ENCODE measurements at places on chromosomes 3 and 15.
A peak's percentile ranks its signal among the peaks of the same experiment; 100 is the strongest.

GRCh38 chr15:93997071-93997658, 234.2 kb upstream of the MCTP2 start:
- DNase-seq: no peak

GRCh38 chr15:93384886-93385285, 295.9 kb upstream of the RGMA start:
- no peak for DNase-seq

DNA sequence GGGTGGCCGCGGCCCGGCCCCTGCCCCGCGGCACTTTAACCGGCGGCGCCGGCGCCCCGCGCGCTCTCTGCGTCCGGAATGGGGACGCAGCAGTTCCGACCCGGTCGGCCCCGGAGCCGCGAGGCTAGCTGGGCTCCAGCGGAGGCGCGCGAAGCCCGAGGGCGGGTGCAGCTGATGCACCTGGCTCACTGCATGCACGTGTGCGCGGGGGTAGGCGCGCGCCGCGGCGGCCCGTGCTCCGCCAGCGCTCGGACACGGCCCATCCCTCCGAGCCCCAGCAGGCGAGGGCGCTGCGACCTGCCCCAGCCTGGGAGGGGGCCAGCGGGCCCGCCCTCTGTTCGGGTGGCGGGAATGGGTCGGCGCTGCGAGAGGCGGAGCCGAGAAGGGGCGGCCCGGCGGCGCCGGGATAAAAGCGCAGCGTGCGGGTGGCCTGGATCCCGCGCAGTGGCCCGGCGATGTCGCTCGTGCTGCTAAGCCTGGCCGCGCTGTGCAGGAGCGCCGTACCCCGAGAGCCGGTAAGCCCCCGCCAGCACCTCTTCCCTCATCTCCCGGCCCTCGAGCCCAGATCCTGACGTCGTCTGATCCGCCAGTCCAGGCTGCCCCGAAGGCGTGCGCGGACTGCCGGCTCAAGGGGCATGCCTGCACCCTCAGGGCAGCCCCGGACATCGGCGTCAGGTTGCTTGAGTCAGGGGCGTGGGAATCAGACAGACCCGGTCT, at the start of the genes CHDH and IL17RB:
TSS of gene CHDH (minus strand) at position 286 of the 717 bp plus-strand sequence. CDS start 22,411 bp downstream, outside the sequence.
TSS of gene IL17RB (plus strand) at position 435 of the 717 bp plus-strand sequence. CDS start at position 456, 21 bp downstream.
- DNase-seq: peak; percentile 59

- no peak for DNase-seq
Measured at GRCh38 chr15:50145451-50145872, 26.4 kb upstream of the ATP8B4 start.

DNA sequence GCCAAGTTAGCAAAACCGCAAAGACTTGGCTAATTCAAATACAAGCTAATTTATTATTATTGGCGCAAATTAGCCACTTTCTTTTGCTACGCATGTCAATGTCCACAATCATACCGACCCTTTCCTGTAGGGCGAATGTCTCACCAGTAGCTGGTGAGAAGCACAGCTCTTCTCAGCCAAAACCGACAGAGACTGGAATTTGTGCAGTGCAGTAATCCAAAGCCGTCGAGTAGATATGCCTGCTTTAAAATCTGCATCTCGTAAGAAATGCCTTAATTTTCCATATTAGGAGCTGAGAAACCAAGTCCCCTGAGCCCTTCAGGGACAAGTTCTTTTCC, 614 bp upstream of the MINDY2 start:
- DNase-seq: peak; percentile 11

DNA sequence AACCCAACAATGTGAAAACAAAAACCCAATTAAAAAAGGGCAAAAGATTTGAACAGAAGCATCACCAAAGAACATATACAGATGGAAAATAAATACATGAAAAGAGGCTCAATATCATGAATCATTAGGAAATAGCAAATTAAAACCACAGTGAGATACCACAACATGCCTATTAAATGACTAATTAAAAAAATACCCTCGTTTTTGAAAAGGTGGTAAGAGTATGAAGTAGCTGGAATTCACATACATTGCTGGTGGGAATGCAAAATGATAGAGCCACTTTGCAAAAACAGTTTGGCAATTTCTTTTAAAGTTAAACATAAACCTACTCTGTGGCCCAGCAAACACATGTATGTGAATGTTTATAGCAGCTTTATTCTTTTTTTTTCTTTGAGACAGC, 75.8 kb downstream of the B3GNT5 start:
- no peak for DNase-seq

DNA sequence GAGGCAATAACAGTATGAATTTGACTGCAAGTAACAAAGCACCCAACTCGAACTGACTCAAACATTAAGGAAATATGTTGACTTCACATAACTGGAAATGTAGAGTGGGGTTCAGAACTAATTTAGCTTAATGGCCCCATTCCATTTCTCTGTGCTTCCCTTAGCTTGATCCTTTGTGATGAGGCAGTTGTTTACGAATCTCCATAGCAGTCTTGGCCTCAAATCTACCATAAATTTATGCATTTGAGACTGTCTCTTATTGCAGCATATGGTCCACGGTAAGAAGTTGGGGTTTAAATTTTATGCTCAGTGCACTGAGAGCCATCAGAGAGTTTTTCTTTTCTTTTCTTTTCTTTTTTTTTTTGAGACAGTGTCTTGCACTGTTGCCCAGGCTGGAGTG, 148.7 kb upstream of the POU1F1 start:
- no peak for DNase-seq

GRCh38 chr3:15097891-15098290, 1.1 kb downstream of the RBSN start:
- no peak for DNase-seq

DNA sequence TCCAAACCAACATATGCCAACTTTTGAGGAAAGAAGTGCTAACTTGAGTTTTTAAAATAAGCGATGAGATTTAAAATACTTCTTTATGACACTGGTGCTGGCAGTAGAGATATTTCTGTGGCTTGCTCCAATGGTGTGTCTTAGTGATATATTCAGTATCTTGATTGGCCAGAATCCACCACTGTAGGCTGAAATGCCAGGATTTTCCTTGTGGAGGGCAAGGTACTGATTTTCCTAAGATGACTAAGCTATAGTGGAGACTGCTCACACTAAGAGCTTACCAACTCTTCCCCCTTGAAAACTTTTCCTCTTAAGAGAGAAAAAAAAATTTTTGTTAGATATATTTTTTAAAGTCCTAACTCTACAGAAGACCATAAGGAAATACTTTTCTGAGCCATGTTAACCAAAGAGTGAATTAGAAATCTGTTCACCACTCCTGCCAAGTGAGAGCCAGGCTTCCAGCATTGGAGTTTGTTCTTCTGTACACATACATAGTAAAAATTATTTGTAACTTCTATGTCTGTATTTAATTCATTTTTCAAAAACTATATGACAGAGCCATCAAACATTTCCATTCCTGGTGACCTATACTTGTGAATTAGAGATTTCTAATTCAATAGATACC, 109.1 kb downstream of the PPP2R3A start:
- no peak for DNase-seq

DNA sequence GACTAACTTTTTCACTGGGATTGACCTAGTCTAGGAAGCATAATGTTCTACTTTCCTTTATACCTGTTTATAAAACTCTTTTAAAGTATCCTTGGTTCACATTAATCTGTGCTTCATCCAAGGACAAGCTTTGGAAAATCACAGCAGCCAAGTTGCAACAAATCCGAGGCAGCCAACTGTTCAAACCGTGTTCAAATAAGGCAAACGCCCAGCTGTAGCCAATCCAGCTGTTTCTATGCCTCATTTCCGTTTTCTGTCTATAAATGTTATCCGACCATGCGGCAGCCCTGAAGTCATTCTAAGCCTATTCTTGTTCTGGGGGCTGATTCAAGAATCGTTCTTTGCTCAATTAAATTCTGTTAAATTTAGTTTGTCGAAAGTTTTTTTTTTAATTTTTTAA, 78.3 kb downstream of the FMN1 start:
- DNase-seq: no peak

DNA sequence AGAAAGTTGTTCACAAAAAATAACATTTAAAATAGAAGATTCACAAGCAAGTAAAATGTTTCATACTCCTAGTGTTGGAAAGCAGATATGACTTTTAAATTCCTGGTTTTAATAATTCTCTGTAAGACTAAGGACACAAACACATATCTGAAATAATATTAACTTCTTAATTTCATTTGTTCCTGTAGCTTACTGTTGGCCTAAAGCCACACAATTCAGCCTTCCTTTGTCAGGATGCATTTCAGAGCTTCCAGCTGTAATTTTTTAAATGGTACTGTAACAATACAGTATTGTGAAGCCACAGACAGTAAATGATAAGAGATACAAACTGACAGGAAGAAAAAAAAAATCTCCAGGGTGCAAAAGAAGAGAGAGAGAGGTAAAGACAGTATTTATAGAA, 84.2 kb downstream of the TMCC1 start:
- DNase-seq: no peak

DNA sequence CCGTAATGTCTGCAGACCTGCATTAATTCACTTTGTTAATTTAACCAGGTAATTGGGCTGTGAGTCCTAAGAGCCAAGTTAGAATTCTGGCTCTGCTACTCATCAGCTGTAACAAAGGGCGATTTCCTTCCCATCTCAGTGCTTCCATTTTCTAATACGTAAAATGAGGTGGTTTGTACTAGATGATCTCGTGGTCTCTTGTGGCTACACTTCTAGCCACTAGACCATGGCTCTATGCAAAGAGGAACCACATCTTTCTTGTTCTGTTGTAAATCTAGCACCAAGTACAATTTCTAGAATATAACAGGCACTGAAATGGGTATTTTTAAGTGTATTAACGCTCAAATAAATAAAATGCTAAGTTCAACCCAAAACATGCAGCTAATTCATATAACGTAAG, 174.4 kb upstream of the THBS1 start:
- no peak for DNase-seq

DNA sequence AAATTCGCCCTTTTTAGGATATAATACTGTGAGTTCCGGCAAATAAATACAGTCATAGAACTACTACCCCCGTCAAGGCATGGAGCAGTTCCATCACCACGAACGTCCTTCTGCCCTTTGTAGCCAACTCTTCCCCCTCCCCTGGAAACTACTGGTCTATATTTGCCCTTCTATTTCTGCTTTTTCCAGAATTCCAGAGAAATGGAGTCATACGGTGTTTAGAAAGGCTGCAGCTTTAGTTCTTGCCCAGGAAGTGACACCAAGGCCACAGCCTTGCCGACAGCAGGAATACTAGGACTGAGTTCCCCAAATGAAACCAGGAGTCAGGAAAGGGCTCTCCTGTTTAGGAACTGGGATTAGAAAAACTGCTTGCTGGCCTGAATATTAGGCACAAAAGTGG, 291.2 kb downstream of the FAM43A start:
- no peak for DNase-seq

DNA sequence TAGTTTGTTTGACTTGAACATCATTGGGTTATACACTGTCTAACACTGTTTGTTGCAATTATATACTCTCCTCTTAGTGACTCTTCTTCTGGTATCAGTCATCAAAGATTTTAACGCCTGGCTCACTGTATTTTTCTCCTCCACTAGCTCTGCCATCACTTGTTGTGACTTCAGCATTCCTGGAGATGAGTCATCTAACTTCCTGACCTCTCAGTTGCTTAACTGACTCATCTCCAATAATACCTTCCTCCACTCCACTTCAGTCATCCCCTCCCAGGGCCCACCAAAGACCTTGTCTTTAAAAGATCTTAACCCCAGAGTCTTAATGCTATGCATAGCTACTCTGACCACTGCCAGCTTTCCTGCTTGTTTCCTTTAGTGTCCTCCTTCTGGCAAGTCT, 28.6 kb upstream of the CLSTN2 start:
- DNase-seq: no peak

DNA sequence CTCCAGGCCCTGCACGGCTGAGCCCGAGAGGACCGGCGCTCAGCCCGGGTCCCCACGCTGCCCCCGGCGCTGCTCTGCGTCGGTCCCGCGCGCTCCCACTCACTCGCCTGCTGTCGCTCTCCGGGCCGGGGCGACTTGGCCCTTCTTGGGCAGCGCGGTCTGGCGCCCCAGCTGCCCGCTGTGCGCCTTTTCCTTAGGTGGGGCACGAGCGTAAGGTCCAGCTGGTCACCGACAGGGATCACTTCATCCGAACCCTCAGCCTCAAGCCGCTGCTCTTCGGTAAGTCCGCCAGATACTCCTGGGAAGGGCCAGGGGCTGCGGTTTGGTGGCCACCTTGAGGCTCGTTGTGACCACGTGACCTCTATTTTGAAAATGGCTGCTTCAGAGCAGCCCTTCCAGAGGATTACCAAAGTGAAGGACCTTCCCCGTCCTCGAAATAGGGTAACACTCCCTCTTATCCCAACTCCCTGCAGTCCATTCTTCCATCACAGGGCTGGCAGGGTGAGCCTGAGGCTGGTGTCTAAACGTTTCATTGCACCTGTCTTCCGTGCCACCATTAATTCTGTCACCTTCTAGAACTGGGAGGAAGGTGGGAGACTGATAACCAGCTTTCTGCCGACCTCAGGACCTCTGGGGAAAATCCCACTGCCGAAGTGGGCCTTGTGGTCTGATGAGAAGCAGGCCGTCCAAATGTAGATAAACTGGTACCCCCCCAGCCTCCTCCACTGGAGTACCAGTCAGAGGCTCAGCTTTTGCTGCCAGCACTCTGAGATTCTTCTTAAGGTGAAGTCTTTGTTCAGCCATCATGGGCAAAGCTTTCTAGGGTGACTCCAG, 812 bp downstream of the P4HTM start:
- DNase-seq: no peak

DNA sequence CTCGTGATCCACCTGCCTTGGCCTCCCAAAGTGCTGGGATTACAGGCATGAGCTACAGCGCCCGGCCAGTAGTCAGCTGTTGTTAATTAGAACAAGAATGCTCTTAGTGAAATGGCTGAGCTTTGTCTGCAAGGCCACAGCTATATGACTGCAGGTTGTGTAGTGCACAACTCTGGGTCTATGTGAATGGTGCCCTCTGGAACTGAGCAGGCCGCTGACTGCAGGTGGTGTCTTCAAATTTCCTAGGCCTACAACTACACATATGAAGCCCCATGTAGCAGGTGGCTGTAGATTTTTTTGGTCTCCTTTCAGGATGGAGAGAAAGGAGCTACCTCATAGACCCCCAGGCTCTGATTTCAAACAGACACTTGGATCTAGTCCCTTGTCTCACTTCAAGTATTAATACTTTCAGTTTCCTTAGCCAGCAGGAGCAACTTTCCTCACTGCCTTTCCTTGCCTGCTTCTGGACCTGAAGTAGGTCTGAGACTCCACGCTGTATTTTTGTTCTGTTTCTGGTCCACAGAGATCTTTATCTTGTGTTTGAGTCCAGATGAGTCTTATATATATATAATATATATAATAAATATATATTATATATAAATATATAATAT, 86.9 kb downstream of the C3orf80 start:
- DNase-seq: no peak

DNA sequence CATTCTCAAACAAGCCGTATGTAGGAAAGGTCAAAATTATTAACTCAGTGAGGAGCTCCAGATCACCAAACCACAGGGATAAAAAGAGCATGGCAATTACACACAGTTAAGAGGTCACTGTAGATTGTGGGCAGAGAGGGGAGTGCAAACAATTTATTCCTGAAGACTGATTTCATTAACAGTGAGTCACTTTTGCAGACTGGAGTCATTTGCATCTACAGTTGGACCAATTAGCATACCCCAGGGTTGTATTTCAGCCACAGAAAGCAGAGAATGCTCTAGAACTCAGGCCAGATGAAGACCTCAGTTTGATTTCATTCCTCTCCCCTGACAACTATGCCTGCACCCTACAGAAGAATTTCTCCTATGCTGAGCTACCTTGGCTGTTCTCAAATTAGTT, 40.1 kb downstream of the SETMAR start:
- DNase-seq: no peak

- DNase-seq: no peak
Measured at GRCh38 chr3:171842864-171843518, at the start of gene TMEM212. Gene TMEM212, plus strand, starts transcription at chr3:171843349. Its CDS starts 35 bp downstream, at chr3:171843384.

Measured in GM18507 (cell line).